Naive thymus-derived CD8-positive, alpha-beta T cell (primary cell): ENCODE measurements at places on chromosomes 1 and 21.

DNA sequence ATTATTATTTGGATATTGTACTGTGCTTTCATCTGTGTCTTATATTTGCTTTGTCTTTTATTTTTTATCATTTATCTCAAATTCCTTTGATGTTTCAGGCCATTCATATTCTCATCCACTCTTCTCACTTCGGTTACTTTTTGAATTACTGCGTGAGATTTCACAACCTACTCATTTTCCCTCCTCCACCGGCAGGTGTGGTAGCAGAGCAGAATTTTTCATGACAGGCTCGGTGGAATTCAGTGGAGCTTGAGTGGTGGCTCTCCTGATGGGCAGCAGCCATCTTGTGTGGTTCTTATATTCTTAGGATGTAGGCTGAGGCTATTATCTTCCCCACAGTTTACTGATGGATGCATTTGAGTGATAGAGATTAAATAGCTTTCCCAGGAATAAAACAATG is 92.3 kb upstream of the IVNS1ABP start:
- H3K27ac ChIP-seq, result no peak overlapping the region
- no peak for DNase-seq
- H3K4me3 ChIP-seq, result no peak overlapping the region
- H3K4me1 ChIP-seq, result peaks cover 8% of the 10 kb centered on the region

DNA sequence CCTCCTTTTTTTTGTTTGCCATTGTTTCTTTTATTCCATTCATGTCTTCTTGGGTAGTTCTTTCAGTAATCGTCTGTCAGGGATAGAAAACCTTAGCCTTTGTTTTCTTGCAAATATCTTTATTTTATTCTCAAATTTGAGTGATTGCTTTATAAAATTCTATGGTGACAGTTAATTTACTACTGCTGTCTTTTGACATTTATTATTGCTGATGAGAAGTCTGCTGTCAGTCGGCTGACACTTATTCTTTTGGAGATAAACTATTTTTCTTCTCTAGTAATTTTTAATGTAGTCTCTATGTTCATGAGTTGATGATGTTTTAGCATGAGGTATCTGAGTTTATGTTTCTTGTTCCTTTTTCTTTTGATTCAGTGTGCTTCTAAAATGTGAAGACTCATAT is 983.8 kb downstream of the TTLL7 start:
- no peak overlapping the region for H3K4me3 ChIP-seq
- no peaks in the 10 kb centered on the region for H3K36me3 ChIP-seq

GRCh38 chr1:220775240-220775853 is 11.4 kb upstream of the MTARC1 start:
- H3K36me3 ChIP-seq, result no peaks in the 10 kb centered on the region
- DNase-seq, result no peak
- peaks cover 17% of the 10 kb centered on the region for H3K27me3 ChIP-seq
- H3K27ac ChIP-seq, result no peak overlapping the region
- H3K4me3 ChIP-seq, result no peak overlapping the region
- peaks cover 2% of the 10 kb centered on the region for H3K4me1 ChIP-seq

DNA sequence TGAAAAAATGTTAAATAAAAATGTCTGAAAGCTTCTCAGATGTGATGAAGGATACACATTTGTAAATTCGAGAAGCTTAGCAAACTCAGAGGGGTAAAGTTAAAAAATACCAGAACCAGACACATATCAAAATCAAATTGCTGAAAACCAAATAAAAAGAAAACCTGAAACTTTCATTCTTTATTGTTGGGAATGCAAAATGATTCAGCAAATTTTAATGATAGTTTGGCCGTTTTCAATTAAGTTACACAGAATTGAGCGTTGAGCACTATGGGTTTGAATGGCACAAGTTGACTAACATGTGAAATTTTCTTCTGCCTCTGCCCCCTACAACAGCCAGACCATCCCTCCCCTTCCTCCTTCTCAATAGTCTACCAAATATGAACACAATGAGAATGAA is 33.5 kb upstream of the GRIK1 start:
- no peaks in the 10 kb centered on the region for H3K4me1 ChIP-seq
- H3K36me3 ChIP-seq, result no peaks in the 10 kb centered on the region
- no peak for DNase-seq
- no peak overlapping the region for H3K27ac ChIP-seq
- H3K4me3 ChIP-seq, result no peak overlapping the region

GRCh38 chr1:44497422-44498170 is 92.5 kb downstream of the RNF220 start:
- no peak overlapping the region for H3K27ac ChIP-seq
- no peaks in the 10 kb centered on the region for H3K27me3 ChIP-seq
- H3K4me3 ChIP-seq, result no peak overlapping the region
- DNase-seq, result no peak
- no peaks in the 10 kb centered on the region for H3K36me3 ChIP-seq

GRCh38 chr1:10910681-10911489 is 101.6 kb upstream of the TARDBP start:
- H3K27me3 ChIP-seq, result no peaks in the 10 kb centered on the region
- H3K36me3 ChIP-seq, result no peaks in the 10 kb centered on the region
- peak overlapping the region; percentile 34 for H3K27ac ChIP-seq
- H3K4me3 ChIP-seq, result no peak overlapping the region
- DNase-seq, result no peak

GRCh38 chr1:212035835-212036605 is 472 bp downstream of the DTL start:
- H3K36me3 ChIP-seq, result no peaks in the 10 kb centered on the region
- peaks cover 6% of the 10 kb centered on the region for H3K27me3 ChIP-seq
